8988T (cell line): ENCODE measurements at places on chromosomes 5 and 9.

- no peak for DNase-seq
Observed at GRCh38 chr5:92879806-92880543, 701.0 kb downstream of the NR2F1-AS1 start.

- DNase-seq: no peak
Observed at GRCh38 chr5:160134332-160134731, 15.1 kb upstream of the PWWP2A start.

DNA sequence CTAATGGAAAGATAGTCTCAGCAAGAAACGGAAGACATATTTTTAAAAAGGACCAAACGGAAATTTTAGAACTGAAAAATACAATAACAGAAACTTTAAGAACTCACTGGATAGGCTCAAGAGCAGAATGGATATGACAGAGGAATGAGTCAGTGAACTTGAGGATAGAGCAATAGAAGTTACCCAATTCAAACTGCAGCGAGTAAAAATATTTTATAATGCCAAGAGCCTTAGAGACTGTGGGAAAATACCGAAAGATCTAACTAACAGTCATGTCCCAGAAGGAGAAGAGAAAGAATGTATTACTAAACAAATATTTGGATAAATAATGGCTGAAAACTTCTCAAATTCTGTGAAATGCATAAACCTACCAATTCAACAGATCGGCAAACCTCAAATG is 40.8 kb downstream of the ADAMTS2 start:
- no peak for DNase-seq

- no peak for DNase-seq
Observed at GRCh38 chr5:37086466-37087173, 162.6 kb downstream of the CPLANE1 start.

DNA sequence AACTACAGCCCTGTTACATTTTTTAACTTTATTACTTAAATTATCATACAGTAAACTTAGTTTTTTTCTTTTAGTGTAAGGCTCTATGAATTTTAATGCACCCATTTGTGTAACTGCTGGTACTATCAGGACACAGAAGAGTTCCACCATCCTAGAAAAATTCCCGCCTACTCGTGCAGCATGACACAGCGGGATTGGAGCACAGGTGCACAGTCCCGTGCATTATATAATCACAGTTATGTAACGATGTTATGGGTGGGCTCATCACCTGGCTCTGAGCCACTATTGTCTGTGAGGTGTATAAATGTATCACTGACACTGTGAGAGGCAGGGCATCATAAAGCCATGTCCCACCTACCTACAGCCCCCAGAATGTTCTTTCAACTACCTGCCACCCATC is 80.7 kb downstream of the DRD1 start:
- DNase-seq: no peak

- DNase-seq: no peak
Observed at GRCh38 chr5:148873690-148874485, 47.5 kb downstream of the ADRB2 start.

DNA sequence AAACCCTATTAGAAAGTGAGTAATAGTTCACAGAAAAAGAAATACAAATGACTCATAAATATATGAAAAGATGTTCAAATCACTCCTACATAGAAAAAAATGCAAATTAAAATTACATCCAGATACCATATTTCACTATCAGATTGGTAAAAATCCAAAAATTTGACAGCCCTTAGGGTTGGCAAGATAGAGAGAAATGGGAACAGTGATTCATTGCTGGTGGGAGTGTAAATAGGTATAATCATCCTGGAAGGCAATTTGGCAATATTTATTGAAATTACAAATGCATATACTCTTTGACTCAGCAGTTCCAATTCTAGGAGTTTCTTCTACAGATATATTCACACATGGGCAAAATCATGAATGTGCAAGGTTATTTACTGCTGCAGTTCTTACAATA is 273.5 kb downstream of the NR2F1-AS1 start:
- no peak for DNase-seq

GRCh38 chr9:86766912-86767311 is 180.4 kb downstream of the GAS1 start:
- DNase-seq: no peak

DNA sequence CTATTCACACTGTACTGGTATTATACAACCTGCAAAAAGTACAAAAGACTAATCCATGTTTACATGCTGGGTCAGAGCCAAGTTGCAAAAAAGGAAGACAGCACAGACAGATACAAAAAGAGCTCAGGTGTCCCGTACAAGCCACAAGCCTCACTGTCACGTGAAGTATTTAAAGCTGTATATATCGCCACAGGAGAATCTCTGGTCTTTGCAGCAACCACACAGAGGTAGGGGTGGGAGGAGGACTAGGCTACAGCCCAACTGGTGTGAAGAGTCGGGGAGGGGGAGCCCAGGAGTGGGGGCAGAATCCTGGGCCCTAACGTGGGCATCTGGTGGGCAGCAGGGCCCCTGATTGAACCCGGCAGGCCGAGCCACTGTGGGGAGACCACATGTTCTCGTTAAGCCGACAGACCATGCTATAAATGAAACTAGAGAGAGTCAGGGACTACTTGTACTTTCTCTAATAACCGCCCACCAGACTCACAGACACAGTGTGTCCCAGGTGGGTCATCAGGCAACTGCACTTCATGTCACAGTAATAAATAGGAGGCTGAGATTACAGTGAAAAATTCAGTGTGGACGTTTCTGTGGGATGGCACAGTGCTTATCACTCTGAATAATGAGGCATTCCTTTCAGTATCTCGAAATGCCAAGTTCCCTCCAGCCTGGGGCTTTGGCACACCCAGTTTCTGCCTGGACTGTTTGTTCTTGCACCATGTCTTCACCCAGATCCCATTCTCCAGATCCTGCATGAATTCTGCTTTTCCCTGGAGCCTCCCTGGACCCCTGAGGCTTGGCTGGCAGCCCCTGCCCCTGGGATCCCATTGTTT is 79.3 kb upstream of the SH3PXD2B start:
- DNase-seq: no peak

DNA sequence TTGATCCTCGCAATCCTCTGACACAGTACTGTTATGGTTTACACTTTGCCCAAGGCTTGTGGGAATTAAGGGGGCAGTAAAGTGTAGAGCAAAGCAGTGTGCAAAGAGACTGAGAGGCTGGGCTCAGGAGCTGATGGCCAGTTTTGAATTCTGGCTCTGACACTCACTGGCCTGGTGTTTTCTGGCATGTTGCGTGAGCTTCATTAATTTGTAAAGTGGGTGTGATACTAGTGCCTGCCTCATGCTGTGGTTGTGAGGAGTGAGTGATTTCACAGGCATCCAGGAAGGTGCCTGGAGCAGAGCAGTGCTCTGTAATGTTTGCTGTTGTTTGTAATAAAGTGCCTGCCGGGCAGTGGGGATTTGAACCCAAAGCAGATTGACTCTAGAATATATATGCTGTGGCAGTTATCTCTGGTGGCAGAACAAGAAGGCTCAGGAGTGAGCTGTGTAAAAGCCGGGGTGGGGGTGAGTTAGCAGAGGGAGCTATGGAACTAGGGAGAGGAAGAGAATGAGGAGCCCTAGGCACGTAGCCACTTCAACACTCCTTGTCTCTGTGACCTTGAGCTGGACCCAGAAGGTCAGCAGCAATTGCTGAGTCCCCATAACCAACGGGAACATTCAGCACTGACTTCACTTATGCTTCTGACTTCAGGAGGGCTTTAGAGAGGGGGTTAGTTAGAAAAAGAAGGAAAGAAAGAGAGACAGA is 108.5 kb downstream of the DOCK2 start:
- no peak for DNase-seq

GRCh38 chr5:120297616-120298015 is 166.5 kb upstream of the PRR16 start:
- DNase-seq: no peak

- DNase-seq: no peak
Observed at GRCh38 chr5:11777096-11777495, 127.2 kb downstream of the CTNND2 start.

DNA sequence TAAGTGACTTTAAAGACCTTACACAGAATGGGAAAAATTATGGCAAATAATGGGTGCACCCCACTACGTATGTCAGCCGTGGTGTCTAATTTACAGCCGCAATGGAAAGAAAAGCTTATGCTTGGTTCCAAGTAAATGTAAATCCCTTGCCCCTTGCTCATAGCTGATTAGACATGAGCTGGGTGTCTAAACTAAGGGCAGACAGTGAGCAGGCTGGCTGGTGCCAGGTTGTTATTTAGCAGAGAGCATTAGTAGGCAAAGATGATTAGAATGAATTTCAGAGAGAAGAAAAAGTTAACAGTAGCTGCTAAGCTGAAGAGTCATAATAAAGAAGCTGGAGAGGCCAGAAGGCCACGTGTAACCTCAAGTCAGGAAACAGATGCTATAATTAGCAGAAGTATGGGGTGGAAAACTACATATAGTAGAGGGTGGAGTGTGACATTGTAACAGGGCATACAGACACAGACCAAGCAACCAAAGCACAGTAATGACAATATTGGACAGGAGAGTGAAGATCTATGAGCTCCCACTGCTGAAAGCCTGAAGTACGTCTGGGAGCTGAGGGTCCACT is 257.7 kb downstream of the MCTP1 start:
- DNase-seq: no peak

GRCh38 chr5:16913187-16914107 is 22.6 kb downstream of the MYO10 start:
- no peak for DNase-seq

GRCh38 chr5:178431063-178431781 is 159.0 kb downstream of the COL23A1 start:
- DNase-seq: no peak

DNA sequence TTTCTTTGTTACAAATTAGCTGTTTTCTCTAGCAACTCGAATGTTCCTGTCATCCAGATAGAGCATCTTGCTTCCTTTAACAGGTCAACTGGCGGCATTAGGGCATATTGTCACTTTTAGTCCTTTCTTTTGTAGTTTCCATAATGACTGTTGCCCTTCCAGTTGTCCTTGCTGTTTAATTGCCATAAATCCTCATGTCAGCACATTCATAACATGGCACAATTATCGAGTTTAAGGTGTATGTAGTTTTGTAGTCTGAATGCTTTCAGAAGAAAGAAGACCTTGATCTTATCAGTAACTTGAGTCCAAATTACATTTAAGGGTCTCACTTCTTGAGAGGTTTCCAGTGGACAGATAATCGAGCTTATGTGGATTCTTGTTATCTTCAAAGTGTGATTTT is 161.7 kb upstream of the CDH12 start:
- DNase-seq: no peak

- DNase-seq: no peak
Observed at GRCh38 chr5:126858441-126858840, 81.5 kb downstream of the LMNB1 start.

- no peak for DNase-seq
Observed at GRCh38 chr5:10467281-10468198, 25.9 kb downstream of the ROPN1L start.

GRCh38 chr5:34620185-34620584 is 35.9 kb upstream of the RAI14 start:
- DNase-seq: no peak

GRCh38 chr5:149712439-149713147 is 17.5 kb upstream of the PPARGC1B start:
- no peak for DNase-seq

DNA sequence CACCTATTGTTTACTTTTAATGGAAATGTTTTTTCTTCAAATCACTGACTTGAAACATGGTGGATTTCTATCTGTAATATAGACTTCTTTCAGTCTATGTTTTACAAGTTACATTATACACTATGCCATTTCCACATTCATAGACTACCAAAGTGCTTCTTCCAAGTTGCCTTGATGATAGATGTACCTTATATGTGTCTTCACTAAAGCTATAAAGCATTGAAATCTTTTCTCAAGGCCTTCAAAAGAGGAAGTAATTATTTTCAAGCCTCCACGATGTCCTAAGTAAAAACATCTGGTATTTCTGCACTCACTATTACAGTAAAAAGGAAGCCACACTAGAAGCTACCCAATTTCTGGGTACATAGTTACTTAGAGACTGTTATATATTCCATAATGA is 113.3 kb downstream of the FGF10 start:
- no peak for DNase-seq

DNA sequence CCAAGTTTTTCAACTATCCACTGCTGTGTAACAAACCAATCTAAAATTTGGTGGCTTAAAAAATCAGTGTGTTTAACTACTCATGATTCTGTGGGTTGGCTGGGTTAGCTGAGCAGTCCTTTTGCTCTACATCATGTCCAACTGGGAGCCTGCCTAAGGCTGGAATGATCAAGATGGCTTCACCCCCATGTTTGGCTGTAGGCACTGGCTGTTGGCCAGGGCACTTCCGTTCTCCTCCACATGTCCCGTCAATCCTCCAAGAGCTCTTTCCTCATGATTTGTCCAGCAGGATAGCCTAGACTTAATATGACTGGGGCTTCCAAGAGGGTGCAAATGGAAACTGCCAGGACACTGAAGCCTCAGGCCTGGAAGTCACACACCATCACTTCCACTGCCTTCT is 17.0 kb upstream of the TSSK1B start:
- no peak for DNase-seq

DNA sequence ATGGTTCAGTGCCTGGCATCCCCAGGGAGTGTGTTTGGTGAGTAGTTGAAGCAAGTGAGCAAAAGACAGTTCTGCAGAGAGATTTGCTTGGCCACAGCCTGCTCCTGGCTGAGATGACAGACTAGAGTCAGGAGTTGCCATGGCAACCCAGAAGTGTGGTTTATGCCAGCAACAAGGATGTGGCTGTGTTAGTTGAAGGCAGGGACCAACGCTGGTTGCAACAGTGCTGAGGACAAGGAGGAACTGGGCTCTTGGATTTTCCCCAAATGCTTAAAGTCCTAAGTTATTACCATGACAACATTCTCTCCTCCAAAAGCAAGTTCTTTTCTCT is 2.7 kb downstream of the NXNL2 start:
- DNase-seq: no peak

DNA sequence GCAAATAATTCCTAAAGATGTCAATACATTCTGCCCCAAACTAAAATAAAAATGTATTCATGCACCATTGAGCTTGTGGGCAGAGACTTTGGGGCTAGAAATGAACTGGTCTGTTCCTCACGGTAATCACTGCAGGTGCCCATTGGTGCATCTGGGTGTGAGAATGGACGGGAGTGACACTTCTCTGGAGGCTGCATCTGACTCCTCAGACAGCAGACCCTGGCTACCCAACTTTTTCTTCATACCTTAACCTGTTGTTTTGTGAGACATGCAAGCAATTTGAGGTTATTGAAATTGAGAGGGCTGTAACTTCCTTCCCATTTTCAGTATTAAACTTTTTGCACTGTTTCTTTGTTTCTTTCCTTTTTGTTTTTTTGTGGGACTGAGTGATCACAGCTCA is 333.4 kb downstream of the ICE1 start:
- no peak for DNase-seq

DNA sequence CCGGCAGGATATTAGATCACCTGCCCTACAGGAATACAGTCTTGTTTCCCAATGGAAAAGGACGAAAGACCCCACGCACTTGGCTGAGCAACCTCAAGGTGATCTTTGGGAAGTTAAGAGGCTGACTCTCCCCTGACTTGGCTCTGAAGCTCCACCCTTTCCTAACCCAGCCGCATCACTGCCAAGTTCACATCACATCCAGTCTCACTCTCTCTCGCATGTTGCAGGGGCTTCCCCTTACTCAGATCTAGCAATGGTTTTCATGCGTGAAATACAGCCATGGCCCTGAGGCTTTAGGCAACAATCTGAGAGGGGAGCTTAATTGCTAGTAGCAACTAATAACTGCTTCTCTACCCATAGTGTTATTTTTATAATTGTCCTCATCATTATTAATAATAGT is 211.6 kb downstream of the DOCK8 start:
- DNase-seq: no peak

- DNase-seq: no peak
Observed at GRCh38 chr5:95782181-95782580, 40.3 kb downstream of the GLRX start.
